Caki2 (cell line): ENCODE measurements at places on chromosomes 11 and 22. TPM values are rescaled to one million over a fixed set of nuclear protein-coding genes. Genes with fewer than 3 reads are reported as not detected.

- peak; percentile 32 for DNase-seq
Observed at GRCh38 chr11:92225568-92226330, 1.1 kb downstream of the FAT3 start.

DNA sequence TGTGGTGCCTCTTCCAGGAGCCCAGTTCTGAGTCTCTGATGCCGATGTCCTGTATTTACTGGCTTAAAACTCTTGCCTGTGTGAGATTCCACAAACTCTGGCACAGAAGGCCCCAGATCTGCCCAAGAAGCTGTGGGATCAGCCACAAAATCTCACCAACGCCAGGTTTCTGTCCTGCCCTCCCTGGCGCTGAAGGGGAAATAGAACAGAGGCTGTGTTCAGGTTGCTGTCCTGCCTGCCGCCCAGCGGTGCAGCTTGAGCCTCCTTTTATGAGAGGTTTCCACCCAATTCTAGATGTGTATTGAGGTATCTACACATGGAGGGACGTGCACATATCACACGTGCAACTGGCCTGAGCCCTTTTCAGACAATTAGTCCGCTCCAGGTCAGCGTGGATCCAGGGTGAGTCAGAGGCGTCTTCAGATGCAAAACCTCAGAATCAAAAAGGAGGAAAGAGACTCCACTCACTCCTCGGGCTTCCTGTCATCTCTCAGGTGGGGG, 2.2 kb downstream of the TMEM80 start:
- DNase-seq, result peak; percentile 63

DNA sequence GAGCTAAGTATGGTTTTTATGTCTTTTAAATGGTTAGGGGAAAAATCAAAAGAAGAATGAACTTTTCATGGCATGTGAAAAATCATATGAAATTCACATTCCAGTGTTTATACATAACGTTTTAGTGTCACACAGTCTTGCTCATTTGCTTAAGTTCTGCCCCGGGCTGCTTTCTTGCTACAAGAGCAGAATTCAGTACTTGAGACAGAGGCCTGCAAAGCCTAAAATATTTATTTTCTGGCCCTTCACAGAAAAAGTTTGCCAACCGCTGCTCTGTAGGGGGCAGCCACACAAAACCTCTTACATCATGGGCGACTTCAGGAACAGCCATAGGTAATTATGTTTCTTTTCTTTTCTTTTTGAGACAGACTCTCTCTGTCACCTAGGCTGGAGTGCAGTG, 1.0 kb upstream of the ATG2A start:
- DNase-seq, result no peak

DNA sequence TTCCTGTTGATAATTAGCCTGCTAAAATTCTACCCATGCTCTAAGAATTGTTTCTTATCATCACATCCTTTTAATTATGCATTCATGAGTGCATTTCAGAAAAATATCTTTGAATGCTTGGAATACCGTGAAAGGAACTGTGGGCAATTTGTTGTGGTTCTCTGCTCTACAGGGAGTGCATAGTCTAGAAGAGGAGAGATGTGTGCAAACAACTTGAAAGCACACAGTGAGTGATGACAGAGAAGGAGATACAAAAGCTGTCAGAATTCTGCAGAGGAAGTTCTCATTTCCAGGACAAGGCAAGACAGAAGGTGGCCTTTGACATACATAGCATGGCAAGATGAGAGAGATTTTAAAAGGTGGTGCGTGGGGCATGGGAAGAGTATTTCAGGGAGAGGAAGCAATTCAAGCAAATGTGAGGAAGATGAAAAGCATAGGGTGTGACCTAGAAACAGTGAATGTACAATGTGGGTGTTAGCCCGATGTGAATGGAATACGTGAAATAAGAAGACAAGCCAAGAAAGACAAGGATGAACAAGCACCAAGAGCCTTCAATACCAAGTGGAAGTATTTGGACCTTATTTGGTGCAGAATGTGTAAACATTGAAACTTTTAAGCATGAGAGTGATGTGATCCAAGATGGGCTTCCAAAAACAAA, 5.0 kb downstream of the MMP8 start:
- DNase-seq, result no peak

- DNase-seq, result no peak
Observed at GRCh38 chr22:39845529-39845928, 48.0 kb downstream of the ENTHD1 start.

DNA sequence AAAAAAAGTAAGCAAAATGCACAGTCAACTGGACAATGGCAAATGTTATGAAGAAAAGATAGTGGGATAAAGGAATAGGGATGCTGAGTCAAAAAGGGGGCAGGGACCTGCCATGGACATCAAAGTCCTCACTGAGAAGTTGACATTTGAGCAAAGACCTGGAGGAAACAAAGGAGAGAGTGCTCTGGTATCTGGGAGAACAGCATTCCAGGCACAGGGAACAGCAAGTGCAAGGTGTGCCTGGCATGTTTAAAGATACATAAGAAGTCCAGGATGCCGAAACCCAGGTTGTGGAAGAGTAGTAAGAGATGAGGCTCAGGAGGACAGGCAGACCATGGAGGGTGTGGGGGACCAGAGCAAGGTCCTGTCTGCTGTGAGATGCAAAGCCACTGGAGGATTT, 123.3 kb downstream of the RRAS2 start:
- DNase-seq, result no peak

Gene YWHAH
- total RNA-seq, result 142 and 169 TPM in 2 replicates
